ENCODE measurements at places on chromosomes 5 and 9. TPM values are rescaled to one million over a fixed set of nuclear protein-coding genes. Genes with fewer than 3 reads are reported as not detected.
A peak's percentile ranks its signal among the peaks of the same experiment; 100 is the strongest.

The IFNA21 gene
- not detected for total RNA-seq

DNA sequence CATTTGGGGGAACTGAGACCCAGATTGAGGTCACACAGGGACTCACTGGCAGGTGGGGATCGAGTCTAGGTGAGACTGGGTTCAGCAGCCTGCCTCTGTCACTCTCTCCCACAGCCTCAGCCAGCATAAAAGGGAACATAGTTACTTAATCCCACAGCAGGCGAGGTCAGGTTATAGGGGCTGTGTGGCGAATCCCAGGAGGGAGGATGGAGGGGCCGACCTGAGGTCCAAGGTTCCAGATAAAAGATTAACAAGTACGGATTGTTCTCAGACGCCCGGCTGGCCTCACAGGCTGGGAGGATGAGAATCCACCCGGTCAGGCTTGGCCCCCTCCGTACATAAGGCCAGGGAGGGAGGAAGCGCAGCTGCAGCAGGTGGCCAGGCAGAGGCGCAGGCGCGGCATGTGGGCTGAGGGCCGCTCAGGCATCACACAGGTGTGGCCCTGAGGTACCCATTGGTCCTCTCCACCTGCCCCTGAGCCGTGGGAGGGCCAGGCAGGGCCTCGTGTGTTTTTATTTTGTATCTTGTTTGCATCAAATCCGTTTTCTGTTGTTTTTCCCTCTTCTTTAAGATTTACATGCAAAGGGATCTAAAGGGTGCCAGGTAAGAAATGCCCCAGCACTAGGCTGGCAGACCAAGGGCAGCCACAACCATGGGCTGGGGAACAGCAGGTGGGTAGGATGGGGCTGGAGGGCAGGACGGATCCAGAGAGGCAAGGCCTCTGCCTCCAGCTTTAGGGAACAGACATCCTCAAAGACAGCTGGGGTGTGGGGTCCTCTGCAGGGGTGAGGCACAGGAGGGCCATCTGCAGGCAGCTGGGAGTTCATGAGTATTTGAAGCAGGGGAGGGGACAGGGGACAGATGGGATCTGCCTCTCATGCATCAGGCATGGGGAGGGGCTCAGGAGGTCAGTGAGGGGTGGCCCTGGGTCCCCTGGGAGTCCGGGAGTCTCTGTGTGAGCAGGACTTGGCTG, 3.6 kb downstream of the SUSD3 start:
- peaks cover 54% of the 10 kb centered on the region for H3K4me1 ChIP-seq
- no peaks in the 10 kb centered on the region for H3K27me3 ChIP-seq
- H3K36me3 ChIP-seq, result no peaks in the 10 kb centered on the region
- peak; percentile 92 for DNase-seq

DNA sequence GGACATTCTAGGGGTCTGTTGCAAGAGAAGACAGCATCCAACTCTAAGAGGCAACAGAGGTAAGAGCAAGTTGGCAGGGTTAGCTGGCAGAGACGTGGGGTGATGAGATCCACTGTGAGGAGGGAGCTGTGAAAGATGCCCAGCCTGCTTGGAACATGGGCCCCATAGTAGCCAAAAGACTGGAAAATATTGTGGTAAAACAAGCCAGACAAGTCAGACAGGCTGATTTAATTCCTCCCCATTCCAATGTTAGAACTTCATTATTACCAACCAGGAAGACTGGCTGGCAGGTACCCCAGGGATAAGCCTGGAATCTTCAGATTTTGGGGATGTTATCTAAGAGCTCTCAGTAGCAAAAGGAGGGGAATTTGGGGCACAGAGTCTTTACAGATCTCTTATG, 181.3 kb downstream of the SEC61B start:
- H3K36me3 ChIP-seq, result no peaks in the 10 kb centered on the region
- no peak for DNase-seq
- no peaks in the 10 kb centered on the region for H3K4me1 ChIP-seq

The TRIM7 gene
- not detected for total RNA-seq

- DNase-seq, result no peak
- H3K4me3 ChIP-seq, result no peak overlapping the region
- peaks cover 34% of the 10 kb centered on the region for H3K4me1 ChIP-seq
Measured at GRCh38 chr9:128121924-128122808, 5.4 kb downstream of the PTGES2 start.

GRCh38 chr5:179459771-179460170, 90.6 kb upstream of the RUFY1 start:
- no peaks in the 10 kb centered on the region for H3K36me3 ChIP-seq
- no peak overlapping the region for H3K4me3 ChIP-seq
- peaks cover 33% of the 10 kb centered on the region for H3K27me3 ChIP-seq

The FAM151B gene
- 2.3 TPM for total RNA-seq

The ENTPD2 gene
- total RNA-seq, result 0.87 TPM

DNA sequence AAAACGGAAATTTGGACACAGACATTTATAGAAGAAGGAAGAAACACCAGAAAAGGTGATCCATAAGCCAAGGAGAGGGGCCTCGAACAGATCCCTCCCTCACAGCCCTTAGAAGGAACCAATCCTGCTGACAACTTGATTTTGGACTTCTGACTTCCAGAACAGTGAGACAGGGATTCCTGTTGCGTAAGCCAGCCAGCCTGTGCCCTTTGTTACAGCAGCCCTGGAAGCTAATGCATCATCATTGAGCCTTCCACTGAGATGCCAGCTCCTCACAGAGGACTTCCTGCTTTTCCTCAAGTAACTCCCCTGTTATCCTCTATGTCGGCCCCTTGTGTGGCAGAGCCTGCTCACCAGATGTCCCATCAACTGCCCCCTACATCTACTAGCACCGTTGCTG, 94.1 kb downstream of the JMY start:
- no peaks in the 10 kb centered on the region for H3K27me3 ChIP-seq
- H3K4me3 ChIP-seq, result no peak overlapping the region
- H3K27ac ChIP-seq, result no peak overlapping the region
- H3K4me1 ChIP-seq, result peaks cover 8% of the 10 kb centered on the region
- no peaks in the 10 kb centered on the region for H3K36me3 ChIP-seq

The ANKRD55 gene
- total RNA-seq, result 0.11 TPM

DNA sequence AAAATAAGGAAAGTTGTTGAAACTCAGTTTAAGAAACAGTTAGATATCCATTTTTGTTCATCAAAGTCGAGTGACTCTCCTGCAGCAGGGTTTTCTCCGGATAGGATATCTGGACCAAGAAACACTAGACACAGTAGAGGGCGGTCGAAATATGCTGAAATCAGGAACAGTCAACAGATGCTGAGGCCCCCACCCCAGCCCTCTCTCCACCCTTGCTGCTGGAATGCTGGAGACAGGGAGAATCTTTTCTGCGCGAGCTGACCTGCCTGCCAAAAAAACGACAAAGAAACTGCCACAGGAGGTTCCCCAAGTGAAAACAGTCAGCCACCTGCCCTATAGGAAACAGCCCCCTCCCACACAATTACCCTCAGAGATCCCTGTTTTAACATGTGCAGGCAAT, 4.3 kb upstream of the IL13 start:
- H3K27ac ChIP-seq, result no peak overlapping the region
- no peak overlapping the region for H3K4me3 ChIP-seq
- peaks cover 17% of the 10 kb centered on the region for H3K4me1 ChIP-seq
- no peaks in the 10 kb centered on the region for H3K27me3 ChIP-seq
- DNase-seq, result no peak
- H3K36me3 ChIP-seq, result no peaks in the 10 kb centered on the region

DNA sequence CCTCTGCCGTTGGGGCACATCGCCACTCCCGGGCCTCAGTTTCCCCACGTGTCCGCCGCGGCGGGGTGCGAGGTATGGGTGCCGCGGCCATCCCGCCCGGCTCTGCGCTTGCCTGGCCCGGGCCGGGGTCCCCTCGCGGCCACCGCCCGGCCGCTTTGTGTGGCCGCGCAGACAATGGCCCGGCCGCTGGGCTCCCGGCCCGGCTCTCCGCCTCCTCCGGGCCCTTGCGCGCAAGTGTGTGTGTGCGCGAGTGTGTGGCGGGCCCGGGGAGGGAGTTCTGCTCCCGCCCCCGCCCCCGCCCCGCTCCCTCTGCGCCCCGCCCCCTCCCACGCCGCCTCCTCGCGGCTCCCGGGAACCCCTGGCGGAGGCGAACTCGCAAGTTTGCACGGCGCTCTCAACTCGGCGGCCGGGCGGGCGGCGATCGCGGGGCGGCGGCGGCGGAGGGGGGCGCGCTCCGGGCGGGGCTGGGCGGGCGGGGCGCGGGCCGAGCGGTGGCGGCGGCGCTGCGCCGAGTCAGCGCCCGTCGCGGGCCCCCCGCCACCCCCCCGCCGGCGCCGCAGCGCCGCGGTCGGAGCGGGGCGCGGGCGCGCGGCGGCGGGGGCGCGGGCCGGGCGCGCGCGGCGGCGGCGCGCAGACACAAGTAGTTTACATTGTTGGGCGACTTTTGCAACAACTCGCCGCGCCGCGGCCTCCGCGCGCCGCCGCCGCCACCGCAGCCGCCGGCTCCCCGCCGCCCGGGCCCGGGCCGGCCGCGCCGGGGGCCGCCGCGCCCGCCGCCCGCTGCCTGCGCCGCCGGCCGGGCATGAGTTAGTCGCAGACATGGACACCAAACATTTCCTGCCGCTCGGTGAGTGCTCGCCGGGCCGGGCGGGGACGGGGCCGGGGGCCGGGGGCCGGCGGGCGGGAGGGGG, at the start of gene RXRA:
Gene RXRA, plus strand, starts transcription at position 643 of the 911 bp plus-strand sequence. Its CDS starts 177 bp downstream, at position 820.
- H3K4me1 ChIP-seq, result peaks cover 77% of the 10 kb centered on the region
- H3K27ac ChIP-seq, result peak within 1 kb of the TSS; percentile 99
- H3K4me3 ChIP-seq, result peak within 1 kb of the TSS; percentile 73
- no peaks in the 10 kb centered on the region for H3K36me3 ChIP-seq
- no peaks in the 10 kb centered on the region for H3K27me3 ChIP-seq

DNA sequence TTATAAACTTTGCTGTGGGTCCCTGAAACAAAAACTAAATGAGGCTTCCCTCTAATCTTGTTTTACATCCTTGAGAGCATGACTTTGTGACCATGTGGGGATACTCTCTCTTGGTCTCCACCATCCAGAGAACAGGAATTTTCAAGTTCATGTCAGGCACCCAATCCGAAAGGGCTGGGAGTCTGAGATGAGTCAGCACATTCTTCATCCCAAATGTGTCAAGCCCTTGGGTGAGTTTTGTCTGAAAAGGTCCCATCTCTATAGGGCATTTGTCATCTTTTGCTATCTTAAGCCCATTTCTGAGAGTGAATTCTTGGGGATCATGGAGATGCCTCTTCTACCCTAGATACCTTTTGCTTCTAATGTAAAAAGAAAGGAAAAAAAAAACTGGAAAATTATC, 26.9 kb upstream of the RAPGEF6 start:
- no peaks in the 10 kb centered on the region for H3K27me3 ChIP-seq
- no peak for DNase-seq
- H3K36me3 ChIP-seq, result peaks cover 17% of the 10 kb centered on the region
- H3K4me3 ChIP-seq, result no peak overlapping the region
- peaks cover 9% of the 10 kb centered on the region for H3K4me1 ChIP-seq

DNA sequence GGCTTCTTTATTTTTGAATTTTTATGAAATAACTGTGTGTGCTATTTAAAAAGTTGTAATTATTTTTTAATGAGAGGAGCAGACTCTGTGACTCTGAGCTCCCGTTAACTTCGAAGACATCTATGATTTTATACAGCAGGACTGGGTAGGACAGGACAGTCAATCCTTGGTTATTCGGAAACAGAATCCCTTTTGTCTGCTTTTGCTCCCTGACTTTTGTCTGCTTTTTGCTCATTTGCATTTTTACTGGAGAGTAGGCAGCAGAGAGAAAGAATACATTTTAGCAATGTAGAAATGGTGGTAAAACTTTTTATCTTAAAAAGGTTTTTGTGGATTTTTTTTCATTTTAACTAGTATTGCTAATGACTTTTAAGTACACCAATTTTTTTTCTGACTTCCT, 303.6 kb downstream of the ARHGAP26 start:
- H3K4me3 ChIP-seq, result no peak overlapping the region
- DNase-seq, result no peak
- H3K27ac ChIP-seq, result no peak overlapping the region
- H3K27me3 ChIP-seq, result no peaks in the 10 kb centered on the region

The LAMC3 gene
- 0.07 TPM for total RNA-seq

GRCh38 chr5:142698447-142699183, 12.7 kb upstream of the FGF1 start:
- H3K4me3 ChIP-seq, result no peak overlapping the region
- no peak for DNase-seq
- H3K27me3 ChIP-seq, result no peaks in the 10 kb centered on the region
- no peak overlapping the region for H3K27ac ChIP-seq
- H3K4me1 ChIP-seq, result no peaks in the 10 kb centered on the region

The UNC5A gene
- total RNA-seq, result not detected

GRCh38 chr9:78035383-78035993, 3.9 kb upstream of the GNAQ start:
- DNase-seq, result peak; percentile 69
- H3K4me1 ChIP-seq, result peaks cover 26% of the 10 kb centered on the region
- no peaks in the 10 kb centered on the region for H3K36me3 ChIP-seq
- H3K27ac ChIP-seq, result no peak overlapping the region

The AOPEP gene
- total RNA-seq, result 41.6 TPM

DNA sequence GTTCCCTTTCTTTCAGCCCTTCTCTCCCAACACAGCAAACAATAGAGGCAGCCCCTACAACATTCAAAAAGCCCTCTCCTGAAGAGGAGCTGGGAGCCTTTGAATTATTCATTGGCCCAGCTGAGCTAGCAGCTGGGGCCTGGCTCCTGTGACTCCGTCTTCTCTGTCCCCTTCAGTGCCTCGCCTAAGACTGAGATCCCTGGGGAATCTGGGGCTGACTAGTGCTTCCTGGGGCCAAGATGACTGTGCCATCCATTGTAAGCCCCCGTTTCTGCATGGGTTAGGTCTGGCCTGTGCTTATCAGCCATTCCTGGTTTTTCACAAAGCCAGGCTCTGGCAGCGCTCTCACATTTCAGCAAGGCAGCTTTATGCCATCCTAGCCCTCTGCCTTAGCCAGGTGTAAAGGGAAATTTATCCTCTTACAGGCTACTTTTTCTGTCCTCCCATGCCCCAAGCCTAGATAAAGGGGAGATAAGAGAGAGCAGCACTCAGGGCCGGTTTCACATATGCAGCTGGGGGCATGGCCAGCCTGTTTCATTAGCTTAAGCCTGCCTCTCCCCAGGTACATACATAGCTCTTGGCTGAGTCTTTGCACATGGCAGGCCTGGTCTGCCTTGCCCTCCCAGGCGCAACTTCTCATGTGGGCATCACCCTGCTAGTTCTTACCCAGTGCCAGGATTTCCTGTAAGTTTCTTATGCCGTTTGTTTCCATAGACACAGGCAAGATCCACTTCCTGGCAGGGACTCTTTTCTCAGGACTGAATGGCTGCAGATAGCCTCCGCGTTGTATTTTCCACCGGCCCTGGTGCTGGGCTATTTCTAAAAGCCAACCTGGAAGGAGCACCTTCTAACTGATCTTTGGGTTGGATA, 15.8 kb downstream of the PTPA start:
- no peak overlapping the region for H3K27ac ChIP-seq
- H3K4me1 ChIP-seq, result peaks cover 19% of the 10 kb centered on the region
- H3K27me3 ChIP-seq, result no peaks in the 10 kb centered on the region

- H3K27me3 ChIP-seq, result no peaks in the 10 kb centered on the region
- peak overlapping the region; percentile 73 for H3K4me3 ChIP-seq
- peaks cover 74% of the 10 kb centered on the region for H3K4me1 ChIP-seq
Measured at GRCh38 chr9:127915801-127916719, 781 bp downstream of the ST6GALNAC4 start.

DNA sequence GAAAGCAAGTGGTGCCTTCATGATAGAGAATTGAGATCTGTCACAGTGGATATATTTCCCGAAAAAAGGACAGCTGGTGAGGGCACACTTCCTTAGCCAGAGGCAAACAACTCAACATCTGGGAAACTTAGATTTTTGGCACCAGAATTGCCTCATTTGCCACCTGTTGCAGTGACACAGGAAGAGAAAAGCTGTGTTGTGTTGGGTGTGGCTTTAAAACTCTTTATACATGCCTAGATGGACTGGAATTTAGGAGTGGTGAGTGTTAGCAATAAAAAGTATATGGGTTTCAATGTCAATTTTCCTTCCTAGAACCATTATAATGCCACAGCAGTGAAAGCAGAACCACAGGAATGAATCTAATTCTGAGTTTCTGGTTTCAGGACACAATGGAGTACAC, 62.6 kb upstream of the CEMIP2 start:
- no peaks in the 10 kb centered on the region for H3K4me1 ChIP-seq
- no peak for DNase-seq
- H3K27me3 ChIP-seq, result no peaks in the 10 kb centered on the region
- no peak overlapping the region for H3K4me3 ChIP-seq
- H3K27ac ChIP-seq, result no peak overlapping the region
- H3K36me3 ChIP-seq, result no peaks in the 10 kb centered on the region
